Foreskin keratinocyte (primary cell): ENCODE measurements at places on chromosomes 3 and 15. TPM values are rescaled to one million over a fixed set of nuclear protein-coding genes. Genes with fewer than 3 reads are reported as not detected.

SLC9A9 gene
- total RNA-seq, result 1.9 and 2.0 TPM in 2 replicates

TMC3 gene
- not detected in 2 replicates for total RNA-seq

CDHR4 gene
- not detected in 2 replicates for total RNA-seq

CACNA1D gene
- total RNA-seq, result 0.14 and 0.17 TPM in 2 replicates

TP63 gene
- total RNA-seq, result 154 and 165 TPM in 2 replicates

RETNLB gene
- total RNA-seq, result not detected in 2 replicates

TUSC7 gene
- total RNA-seq, result not detected in 2 replicates

C3orf20 gene
- total RNA-seq, result not detected in 2 replicates

LRRC34 gene
- 1.7 and 2.6 TPM in 2 replicates for total RNA-seq

STARD9 gene
- total RNA-seq, result 2.2 TPM in 2 replicates

PAQR9 gene
- not detected in 2 replicates for total RNA-seq

REC114 gene
- total RNA-seq, result not detected in 2 replicates

LRRIQ4 gene
- total RNA-seq, result 0.04 TPM in 1 of 2 replicates, not detected in the other

KIF7 gene
- total RNA-seq, result 6.1 and 6.3 TPM in 2 replicates

CCRL2 gene
- not detected in 2 replicates for total RNA-seq

XCR1 gene
- total RNA-seq, result not detected in 2 replicates

CELF6 gene
- total RNA-seq, result 0.17 and 0.18 TPM in 2 replicates

TMOD3 gene
- 119 and 120 TPM in 2 replicates for total RNA-seq
